ENCODE measurements at places on chromosomes 7 and 10. TPM values are rescaled to one million over a fixed set of nuclear protein-coding genes. Genes with fewer than 3 reads are reported as not detected.
A peak's percentile ranks its signal among the peaks of the same experiment; 100 is the strongest.

DNA sequence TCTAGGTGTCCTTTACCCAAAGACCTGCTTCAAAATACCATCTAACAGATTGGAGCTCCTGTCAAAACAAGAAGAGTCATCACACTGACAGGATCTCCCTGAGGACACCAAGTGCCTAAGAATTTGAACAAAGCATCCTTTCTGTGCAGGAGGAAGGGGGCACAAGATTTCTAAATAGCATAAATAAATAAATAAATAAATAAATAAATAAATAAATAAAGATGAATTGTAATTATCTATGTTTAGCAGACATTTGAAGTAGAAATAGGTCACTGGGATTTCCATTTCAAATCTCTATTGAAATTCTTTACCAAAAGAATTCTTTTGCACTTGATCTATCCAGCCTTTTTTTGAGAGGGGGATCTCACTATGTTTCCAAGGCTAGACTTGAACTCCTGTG is 65.3 kb downstream of the NPSR1 start:
- DNase-seq = no peak

DNA sequence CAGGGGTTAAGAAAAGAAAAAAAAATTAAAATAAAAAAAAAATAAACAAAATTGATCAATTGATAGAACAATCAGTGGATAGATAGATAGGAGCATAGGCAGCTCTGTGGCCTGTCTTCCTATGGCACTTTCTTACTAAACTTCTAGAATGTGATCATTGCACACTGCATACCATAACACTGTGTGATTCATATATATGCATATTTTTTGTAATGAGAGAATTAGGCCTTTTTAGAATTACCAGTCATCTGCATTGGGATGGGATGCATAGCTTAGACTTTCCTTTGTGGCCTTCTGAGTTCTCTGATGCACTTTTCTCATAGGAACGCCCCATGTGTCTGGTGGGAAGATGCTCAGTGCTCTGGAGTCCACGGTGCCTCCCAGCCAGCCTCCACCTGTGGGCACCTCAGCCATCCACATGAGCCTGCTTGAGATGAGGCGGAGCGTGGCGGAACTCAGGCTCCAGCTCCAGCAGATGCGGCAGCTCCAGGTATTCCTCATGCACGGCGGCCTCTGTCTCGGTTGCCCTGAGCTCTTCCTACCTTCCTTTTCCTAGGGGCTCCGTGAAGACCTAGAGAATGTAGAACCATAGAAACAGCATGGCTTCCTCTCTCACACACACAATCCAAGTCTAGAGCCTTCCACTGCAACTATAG is 222.5 kb downstream of the ARHGAP21 start:
- no peak for DNase-seq

DNA sequence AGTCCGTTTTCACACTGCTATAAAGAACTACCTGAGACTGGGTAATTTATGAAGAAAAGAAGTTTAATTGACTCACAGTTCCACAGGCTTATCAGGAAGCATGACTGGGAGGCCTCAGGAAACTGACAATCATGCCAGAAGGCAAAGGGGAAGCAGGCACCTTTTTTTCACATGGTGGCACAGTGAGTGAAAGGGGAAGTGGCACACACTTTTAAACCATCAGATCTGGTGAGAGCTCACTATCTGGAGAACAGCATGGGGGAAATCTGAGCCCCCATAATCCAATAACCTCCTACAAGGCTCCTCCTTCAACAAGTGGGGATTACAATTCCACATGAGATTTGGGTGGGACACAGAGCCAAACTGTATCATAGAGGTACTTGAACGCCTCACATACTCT is 30.0 kb downstream of the AGR3 start:
- no peak for DNase-seq

DNA sequence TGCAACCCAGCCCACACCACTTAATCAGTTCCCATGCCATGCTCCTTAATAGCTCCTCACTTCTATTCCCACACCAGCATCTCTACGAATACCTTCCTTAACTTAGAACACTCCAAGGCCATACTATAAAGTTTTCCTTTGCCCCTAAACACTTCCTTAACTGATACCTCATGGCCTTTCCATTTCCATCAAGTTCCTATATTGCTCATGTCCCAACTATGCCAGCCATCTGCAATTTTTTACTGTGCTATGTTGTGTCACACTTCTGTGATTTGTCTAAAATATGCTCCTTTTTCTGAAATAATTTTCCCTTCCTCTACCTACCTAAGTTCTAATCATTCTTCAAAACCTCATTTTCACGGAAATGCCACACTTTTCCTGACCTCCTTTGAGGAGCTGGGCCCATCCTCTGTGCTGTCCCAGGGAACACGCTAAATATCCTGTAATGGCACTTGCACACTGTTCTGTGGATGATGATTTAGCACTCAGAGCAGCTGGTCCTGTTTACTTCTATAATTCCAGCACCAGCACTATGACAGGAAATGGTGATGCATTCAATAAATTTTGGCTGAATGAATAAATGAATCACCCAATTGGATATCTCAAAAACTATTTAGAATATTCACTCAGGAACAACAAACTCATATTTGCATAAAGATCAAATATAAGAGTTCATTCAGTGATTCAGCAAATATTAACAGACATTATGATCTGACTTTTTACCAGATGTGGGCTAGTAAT is 266.5 kb upstream of the HGF start:
- DNase-seq = no peak

- no peak for DNase-seq
Observed at GRCh38 chr7:75858410-75858809, 20.4 kb upstream of the RHBDD2 start.

DNA sequence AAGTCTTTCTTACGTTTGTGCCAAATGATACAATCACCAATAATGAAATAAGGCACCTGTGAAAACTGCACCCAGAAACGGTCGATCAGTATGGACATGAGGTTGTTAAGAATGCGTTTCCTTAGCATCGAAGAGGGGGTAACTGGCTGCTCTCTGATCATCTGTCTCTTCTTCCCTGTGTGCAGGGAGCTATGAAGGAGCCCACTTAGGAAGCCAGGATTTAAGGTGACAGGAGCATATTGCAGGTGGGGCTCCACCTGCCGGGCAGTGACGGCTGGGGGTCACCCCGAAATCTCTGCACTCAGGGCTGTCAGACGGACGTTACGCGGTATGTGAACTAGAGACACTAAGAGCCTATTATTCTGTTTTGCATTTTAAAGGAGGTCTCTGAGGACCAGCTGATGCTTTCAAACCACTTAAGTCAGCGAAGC is 64.5 kb downstream of the CARD11 start:
- no peak for DNase-seq

DNA sequence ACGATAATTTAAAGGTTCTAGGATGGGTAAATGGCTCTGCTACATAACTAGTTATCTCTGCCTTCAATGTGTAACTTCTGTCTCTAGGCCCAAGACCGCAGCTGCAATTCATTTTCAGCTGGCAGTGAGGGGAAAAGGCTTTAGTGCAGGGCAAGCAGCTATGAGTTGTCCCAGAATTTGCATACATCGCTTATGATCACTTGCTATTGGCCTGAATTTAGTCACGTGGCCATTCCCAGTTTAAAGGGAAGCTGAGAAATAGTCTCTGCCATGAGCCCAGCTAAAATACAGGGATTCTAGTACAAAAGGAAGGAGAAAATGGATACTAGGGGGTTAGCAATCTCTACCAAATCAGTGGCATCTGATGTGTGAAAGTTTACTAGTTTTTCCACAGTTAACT is 145.8 kb upstream of the IMMP2L start:
- no peak for DNase-seq

DNA sequence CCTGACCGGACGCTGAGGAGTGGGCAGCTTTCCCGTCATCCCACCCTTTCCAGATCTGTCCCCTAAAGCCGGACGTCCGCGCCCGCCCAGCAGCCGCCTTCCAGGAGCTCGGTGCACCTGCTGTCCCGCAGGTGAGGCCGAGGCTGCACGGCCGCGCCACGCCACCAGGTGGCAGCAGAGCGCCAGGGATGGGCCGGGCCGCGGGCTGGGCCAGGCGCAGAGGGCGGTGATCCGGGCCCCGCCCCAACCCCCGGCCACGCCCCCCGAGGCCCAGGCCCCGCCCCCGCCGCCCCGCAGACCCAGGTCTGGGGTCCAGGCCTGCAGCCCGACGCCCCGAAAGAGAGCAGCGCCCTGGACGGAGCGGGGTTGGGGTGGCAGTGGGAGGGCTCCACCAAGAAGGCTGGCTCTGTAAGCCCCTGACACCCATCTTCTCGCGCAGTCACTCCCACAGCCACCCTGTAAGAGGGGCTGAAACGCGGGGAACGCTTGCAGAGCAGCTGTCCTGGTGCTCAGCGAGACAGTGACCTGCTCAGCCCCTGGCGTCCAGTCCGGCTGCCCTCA is 32.2 kb downstream of the FOXL3 start:
- peak; percentile 95 for DNase-seq

DNA sequence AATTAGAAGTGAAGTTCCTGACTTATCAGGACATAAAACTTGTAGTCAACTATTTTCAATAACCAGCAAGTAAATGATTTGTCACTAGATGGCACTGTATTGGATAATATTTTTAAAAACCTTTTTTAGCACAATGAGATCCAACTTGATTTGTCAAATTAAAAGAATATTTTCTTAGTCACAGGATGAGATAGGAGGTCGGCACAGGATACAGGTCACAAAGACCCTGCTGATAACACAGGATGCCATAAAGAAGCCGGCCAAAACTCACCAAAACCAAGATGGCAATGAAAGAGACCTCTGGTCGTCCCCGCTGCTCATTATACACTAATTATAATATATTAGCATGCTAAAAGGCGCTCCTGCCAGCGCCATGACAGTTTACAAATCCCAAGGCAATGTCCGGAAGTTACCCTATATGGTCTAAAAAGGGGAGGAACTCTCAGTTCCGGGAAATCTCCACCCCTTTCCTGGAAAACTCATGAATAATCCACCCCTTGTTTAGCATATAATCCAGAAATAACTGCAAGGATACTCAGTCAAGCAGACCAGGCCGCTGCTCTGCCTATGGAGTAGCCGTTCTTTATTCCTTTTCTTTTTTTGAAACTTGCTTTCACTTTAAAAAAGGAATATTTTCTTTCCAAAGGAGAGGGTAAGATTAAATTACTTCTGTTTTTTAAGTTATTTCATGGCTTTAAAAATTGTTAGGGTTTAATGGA is 255.7 kb upstream of the MKLN1 start:
- DNase-seq = no peak

GRCh38 chr7:128869138-128869943 is 6.7 kb downstream of the ATP6V1F start:
- peak; percentile 48 for DNase-seq

DNA sequence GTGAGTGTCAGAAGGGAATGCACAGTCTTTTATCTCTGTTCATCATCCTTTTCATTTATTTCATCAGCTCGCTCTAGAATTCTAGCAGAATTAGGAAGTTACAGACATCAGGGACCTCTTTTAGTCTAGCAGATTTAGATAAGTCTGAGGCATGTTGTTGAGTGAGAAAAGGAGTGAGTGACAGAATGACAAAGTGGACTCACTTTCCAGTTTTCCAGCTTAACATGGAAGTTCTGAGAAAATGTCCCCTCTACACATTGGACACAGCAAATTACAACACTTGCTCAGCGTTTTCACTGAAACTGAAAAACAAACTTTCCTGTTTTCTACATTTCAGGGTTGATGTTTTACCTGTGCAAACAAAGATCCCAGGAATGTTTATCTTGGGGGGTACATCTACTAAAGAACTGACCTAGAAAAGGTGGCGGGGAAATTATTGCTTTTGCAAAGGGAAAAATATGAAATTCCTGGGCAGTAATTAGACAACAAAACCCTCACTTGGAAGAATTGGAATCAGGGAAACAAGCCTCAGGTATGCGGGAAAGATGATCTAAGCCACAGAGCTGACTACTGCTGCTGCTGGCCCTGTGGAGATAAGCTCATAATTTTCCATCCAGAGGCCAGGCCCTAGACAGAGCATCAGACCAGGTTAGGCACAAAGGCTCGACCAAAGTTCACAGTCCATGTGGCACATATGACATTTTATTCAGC is 14.6 kb upstream of the CYP3A5 start:
- no peak for DNase-seq

DNA sequence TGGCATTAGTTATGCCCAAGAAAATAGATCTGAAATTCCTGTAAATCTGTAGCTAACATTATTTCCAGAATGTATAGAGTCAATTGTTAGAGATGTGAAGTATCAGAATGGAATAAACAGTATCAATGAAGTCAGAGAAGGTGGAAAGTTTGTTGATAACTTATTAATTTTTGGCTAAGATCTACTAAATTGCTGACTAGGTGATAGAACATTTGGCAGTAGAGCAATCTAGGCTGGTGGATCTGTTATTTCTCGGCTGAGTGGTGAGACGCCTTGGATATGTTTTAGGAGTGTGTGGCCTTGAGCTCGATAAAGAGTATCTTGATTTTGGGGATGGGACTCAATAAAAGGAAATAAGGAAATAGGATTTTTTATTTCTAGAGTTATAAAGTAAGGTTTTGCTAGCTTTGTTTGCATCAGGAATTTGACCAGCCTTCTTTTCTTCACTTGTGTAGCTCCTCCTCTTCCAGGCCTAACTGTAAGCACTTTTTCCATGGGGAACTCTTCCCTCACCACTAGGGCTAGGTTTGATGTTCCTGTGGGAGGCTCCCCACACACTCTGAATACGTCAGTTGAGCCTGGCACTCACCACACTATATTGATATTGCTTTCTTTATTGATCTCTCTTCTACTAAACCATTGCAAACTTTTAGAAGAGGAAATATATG is 86.8 kb upstream of the CSTF2T start:
- DNase-seq = no peak

DNA sequence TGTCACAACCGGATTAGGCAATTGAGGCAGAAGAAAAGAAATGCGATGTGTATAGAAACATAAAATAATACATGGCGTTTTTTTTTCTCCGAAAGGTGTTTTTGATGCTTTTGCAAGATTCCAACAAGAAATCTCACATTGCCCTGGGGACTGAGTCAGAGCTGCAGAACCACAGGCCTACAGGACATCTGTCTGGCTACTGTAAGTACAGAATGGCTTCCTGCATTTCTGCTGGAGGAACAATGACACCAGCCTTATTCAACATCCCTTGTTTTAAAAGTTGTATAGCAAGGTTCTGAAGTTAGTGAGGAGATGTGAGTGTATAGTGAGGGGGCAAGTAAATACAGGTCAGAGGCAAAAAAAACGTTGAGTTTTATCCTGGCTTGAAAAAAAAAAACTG is 256.4 kb downstream of the ABCA13 start:
- DNase-seq = no peak

- no peak for DNase-seq
Observed at GRCh38 chr10:128064108-128064969, 61.9 kb downstream of the MKI67 start.

- DNase-seq = no peak
Observed at GRCh38 chr7:123355576-123356190, 155.9 kb upstream of the SLC13A1 start.

- no peak for DNase-seq
Observed at GRCh38 chr10:33279276-33279675, 55.2 kb downstream of the NRP1 start.

- no peak for DNase-seq
Observed at GRCh38 chr10:34726862-34727261, 88.2 kb downstream of the PARD3 start.

- DNase-seq = no peak
Observed at GRCh38 chr7:128210036-128210347, 31.1 kb upstream of the LEP start.

- DNase-seq = no peak
Observed at GRCh38 chr10:44647473-44647872, 262.6 kb upstream of the CXCL12 start.

The NYAP1 gene
- 4.6 TPM for total RNA-seq

The RARRES2 gene
- 20.2 TPM for total RNA-seq

The INHBA gene
- total RNA-seq = 0.31 TPM

The DPY19L1 gene
- total RNA-seq = 31.6 TPM

The CCDC71L gene
- total RNA-seq = 20.3 TPM

The AMZ1 gene
- total RNA-seq = 0.07 TPM
